ENCODE measurements at places on chromosomes 13 and 19.

DNA sequence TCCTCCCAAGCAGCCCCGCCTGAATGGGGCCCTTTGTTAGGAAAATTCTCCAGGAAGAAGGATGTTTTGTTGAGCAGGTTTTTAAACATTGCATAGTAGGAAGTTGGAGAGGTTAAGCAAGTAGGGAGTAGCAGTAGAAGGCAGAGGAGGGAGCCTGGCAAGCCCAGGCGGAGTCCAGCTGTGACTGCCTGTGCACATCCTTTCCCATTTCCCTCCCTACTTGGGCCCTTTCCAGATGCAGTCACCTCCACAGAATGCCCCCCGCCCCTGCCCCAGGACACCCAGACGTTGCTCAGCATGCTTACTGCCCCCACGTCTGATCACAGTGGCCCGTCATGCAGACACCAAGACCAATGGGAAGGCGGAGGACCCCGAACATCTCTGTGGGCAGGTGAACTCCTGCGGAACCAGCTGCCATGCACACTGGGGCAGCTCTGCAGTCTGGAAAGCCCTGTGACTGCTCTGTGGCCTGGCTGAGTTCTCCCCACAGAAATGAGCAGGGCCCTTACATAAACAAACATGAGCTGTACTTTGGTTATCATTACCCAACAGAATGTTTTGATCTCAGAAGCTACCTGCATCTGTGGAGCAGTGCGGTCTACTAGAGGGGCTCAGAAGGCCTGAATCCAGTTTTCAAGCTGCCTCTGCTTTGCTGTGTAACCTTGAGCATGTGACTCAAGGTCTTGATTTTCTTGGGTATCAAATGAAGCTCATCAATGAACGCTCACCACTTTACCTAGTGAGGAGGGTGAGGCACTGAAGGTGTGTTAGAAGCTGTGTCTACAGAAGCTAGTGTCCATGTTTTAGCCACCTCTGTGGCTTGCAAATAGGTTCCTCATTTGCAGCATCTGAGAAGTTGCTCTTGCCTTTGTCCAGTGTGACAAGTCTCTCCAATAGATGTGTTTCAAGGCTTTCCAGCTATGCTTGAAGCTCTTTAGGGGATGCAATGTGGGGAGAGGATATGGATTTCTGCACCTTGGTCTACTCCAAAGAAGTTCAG, 84.2 kb downstream of the TNFRSF19 start:
- no peak for DNase-seq

DNA sequence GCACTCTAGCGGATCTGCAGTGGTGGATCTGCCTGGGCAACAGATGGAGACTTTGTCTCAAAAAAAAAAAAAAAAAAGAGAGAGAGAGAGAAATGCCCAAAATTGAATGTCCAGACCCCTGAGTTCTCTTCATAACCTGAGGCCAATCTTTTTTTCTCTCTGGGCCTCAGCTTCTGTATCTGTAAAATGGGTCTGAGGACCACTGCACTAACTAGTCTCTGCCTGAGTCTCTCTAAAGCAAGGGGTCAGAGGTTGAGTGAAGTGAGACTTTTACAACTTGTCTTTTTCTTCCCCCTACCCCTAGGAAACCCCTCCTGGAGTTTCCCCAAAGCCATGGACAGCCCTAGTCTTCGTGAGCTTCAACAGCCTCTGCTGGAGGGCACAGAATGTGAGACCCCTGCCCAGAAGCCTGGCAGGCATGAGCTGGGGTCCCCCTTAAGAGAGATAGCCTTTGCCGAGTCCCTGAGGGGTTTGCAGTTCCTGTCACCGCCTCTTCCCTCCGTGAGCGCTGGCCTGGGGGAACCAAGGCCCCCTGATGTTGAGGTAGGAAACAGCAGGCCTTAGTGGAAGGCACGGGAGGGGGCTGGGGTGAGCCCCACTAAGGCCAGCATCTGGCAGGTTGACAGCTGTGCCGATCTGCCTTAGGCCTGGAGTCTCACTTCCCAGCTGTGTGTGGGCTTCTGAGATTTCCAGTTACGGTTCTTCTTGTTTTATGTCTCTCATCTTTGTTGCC, 1.8 kb downstream of the TMEM91 start:
- no peak for DNase-seq

DNA sequence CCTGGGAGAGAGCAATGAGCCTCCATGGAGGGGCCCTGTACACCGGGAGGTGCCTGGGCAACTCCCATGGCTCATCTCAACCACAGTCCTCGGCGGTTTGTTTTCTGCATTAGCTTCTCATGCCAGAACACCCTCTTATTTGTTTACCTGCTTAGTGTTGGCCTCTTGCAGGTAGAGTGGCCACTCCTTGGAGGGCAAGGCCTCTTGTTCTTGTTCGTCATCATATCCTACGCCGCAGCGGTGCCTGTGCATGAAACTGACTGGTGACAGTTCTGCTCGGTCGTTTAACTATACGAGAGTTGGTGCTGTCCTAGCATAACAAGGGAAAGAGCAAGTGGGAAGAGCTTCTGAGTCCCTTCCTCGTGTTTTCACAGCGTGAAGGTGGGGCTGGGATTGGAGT, 40.5 kb upstream of the RNF113B start:
- no peak for DNase-seq

GRCh38 chr13:106246242-106246641, 289.2 kb downstream of the EFNB2 start:
- DNase-seq: no peak

GRCh38 chr13:24539500-24540165, 27.1 kb upstream of the PARP4 start:
- no peak for DNase-seq

DNA sequence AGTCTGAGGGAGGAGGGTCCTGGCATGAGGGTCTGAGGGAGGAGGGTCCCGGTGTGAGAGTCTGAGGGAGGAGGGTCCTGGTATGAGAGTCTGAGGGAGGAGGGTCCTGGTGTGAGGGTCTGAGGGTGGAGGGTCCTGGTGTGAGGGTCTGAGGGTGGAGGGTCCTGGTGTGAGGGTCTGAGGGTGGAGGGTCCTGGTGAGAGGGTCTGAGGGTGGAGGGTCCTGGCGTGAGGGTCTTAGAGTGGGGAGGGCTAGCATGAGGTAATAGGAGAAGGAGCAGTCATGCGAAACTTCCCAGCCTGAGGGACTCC, 194.8 kb downstream of the TEX29 start:
- no peak for DNase-seq

DNA sequence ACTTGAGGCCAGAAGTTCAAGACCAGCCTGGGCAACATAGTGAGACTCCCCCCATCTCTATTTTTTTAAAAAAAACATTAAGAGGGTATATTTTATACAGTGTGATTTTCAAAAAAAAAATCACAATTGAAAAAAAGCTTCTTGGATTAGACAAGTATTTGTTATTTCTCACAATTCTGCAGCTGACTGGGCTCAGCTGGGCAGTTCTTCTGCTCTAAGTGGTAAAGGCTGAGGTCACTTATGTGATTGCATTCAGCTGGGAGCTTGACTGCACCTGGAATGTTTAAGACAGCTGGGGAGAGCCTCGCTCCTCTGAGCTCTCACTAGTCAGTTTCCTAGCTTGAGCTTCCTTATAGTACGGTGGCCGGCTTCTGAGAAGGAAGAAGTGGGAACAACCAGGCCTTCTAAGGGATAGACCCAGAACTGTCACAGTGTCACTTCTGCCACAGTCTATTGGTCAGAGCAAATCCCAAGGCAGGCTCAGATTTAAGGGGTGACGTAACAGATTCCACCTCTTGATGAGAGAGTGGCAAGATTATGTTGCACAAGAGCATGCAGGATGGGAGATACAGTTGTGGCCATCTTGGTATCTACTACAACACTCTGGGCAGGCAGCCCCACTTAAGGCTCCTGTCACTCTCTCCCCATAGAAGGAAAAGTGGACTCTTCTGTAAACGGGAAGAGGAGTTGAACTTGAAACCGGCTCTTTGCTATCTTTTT, 19.7 kb upstream of the IRGC start:
- no peak for DNase-seq

- DNase-seq: no peak
These were observed 34.1 kb downstream of the STK24 start for GRCh38 chr13:98542568-98543377.

DNA sequence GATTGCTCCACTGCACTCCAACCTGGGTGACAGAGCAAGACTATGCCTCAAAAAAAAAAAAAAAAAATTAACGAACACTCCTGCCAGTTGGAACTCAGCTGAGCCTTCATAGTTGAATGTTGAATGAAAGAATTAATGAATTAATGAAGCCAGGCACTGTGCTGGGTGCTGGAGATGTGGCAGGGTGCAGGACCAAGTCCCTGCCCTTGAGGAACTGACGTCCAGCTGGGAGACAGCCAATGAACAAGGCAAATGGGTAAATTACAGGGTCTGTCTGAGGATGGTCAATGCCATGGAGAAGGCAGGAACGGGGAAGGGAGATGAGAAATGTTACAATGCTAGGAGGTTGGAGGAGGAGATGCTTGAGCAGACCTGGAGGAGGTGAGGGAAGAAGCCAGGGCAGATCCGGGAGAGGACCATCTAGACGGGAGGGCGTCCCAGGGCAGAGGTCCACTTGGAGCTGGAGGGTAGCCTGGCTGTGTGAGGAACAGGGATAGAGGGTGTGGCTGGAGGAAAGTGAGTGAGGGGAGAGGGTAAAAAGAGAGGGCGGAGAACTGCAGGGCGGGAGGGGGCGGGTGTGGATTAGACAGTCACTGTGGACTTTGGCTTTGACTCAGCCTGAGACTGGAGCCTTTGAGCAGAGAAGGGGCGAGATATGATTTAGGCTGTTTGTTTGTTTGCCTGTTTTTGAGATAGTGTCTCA, 16.8 kb upstream of the IGSF23 start:
- no peak for DNase-seq

GRCh38 chr19:53466726-53467484, 628 bp upstream of the ZNF813 start:
- peak; percentile 32 for DNase-seq

GRCh38 chr13:50742968-50743367, 100.5 kb downstream of the DLEU7 start:
- DNase-seq: no peak

DNA sequence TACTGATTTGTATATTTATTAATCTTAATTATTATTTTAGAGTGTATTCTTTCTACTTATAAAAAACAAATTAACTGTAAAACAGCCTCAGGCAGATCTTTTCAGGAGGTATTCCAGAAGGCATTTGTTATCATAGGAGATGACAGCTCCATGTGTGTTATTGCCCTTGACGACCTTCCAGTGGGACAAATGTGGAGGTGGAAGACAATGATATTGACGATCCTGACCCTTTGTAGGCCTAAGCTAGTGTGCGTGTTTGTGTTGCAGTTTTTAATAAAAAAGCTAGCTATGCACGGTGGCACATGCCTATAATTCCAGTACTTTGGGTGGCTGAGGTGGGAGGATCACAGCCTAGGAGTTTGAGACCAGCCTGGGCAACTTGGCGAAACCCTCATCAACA, 46.7 kb downstream of the NDFIP2 start:
- DNase-seq: no peak

- no peak for DNase-seq
These were observed 123.4 kb upstream of the ARGLU1 start for GRCh38 chr13:106691341-106691740.

DNA sequence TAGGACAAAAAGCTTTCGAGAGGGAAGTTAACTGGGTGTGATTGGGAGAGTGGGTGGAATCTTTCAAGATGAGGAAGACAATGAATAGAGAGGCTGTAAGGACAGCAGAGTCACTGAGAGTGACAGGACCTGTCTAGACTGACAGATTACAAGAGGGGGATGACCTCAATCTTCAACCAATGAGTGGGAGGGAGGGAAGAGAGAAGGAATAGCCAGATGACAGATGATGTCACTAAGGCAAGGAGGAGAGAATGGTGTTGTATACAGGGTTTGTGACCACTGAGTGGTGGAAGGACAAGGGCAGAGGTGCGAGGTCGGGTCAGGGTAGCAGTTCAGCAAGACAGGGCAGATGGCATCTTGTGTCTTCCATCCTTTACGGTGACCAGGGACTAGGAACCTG, 5.8 kb upstream of the ILF3 start:
- no peak for DNase-seq

- DNase-seq: no peak
These were observed 289.8 kb upstream of the SPRY2 start for GRCh38 chr13:80630685-80631121.

DNA sequence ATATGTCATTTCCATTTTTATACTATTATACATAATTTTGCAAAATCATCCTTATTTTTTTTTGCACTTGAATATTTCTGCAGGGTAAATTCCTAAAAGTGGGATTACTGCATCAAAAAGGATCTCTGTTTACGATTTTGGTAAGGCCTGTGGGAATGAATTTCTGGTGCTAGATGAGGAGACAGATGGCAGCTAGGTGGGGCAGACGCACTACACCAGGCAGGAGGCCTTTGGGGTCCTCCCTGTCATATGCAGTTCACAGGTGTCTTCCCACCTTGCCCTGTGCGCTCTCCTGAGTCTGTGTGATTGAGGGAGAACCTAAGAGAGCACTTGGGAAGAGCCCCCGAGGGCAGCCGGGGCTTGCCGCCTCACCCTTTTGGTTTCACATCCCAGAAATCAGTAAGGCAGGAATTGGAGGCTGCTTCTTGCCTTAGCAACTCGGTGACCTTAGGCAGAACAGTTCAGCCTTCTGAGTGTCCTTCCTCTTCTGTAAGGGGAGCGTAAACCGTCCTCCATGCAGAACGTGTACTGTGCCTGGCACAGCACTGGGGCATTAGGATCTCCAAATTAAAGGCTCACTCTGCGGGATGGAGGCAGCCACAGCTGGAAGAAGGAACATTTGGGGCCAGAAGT, 13.4 kb upstream of the GJB2 start:
- no peak for DNase-seq

DNA sequence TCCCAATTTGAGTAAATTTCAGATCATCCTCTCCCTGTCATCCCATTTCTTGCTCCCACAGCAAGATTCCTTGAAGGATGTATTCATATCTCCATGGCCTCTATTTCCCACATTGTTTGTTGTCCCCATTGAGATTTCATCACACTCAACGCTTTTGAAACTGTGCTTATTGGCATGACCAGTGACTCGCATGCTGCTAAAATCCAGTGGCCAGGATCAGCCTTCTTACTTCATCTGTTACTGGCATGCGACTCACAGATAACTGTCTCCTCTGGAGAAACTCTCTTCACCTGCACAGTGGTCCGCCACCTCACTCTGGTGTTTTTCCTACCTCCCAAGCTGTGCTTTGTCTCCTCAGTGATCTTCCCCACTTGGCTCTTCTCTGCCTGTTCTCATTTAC, 95.8 kb downstream of the WASF3 start:
- DNase-seq: no peak

DNA sequence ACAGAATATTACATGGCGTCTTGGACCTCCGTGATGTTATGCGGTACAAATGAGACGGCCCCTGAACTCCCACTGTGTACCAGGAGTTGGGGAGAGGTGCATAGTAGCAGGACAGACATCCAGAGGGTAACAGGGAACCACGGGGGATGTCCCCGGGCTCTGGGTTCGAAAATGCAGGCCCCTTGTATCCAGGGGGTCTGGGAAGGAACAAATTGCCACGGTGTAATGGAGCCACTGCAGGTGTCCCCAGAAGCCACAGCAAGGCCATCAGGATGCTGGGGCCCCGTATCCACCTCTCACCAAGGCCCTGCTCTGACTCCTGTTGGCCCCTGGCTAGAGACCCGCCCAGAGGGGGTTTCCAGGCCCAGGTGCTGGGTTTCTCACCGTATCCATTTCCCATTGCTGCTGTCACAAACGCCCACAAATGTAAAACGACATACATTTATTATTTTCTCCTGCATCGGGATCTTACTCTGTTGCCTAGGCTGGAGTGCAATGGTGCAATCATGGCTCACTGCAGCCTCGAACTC, 77.8 kb downstream of the INSR start:
- DNase-seq: no peak

GRCh38 chr19:39982883-39983282, 11.9 kb downstream of the PSMC4 start:
- no peak for DNase-seq

- no peak for DNase-seq
These were observed 77.4 kb upstream of the ABCC4 start for GRCh38 chr13:95378603-95379002.

All from NCI-H2029 (cell line).